Caudate nucleus (tissue), 63 donors: ENCODE measurements at places on chromosomes 16 and 17.

- no peak for DNase-seq
Measured at GRCh38 chr17:72318131-72318530, 197.3 kb downstream of the SOX9 start.

DNA sequence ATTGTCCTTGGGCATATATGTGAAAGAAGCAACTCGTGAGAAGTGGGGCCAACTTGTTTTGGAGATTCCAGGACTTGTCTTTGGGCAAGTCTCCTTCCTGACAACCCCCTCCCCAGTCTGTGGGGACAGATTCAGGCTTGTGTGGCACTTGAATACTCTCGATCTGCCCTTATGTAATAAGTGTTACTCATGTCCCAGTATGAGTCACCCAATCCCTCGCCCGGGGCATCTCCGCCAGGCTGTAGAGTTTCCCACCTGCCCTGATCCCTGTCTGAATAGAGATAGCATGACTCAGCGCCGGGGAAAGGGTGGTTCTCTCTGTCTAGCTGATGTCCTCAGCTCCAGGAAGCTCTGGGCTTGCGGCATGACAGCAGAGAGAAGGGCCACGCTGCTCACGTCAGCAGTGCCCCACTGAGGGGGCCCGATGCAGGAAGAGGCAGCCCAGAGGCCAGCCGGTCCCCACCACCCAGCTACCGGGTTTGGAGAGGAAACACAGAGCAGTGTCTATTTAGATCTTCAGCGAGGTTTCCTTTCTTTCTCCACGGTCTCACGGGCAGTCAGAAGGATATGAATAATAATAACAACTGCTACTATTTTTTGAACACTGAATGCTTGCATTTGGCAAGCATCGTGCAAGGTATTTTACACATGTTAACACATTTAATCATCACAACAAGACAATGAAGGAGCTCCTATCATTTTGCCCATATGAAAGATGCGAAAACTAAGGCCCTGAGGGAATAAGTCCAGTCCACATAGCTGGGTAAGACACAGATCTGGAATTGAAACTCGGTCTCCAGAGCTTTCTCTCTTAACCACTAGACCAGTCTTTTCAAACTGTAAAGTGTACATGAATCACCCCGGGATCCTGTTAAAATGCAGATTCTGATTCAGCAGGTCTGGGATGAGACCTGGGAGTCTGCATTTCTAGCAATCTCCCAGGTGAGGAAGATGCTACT lies 426.7 kb upstream of the MAF start:
- DNase-seq, result no peak

- DNase-seq, result no peak
Measured at GRCh38 chr17:83103200-83103942, 24.0 kb downstream of the METRNL start.

GRCh38 chr17:82494236-82495055 lies 25.1 kb upstream of the FOXK2 start:
- DNase-seq, result peak; percentile 74

DNA sequence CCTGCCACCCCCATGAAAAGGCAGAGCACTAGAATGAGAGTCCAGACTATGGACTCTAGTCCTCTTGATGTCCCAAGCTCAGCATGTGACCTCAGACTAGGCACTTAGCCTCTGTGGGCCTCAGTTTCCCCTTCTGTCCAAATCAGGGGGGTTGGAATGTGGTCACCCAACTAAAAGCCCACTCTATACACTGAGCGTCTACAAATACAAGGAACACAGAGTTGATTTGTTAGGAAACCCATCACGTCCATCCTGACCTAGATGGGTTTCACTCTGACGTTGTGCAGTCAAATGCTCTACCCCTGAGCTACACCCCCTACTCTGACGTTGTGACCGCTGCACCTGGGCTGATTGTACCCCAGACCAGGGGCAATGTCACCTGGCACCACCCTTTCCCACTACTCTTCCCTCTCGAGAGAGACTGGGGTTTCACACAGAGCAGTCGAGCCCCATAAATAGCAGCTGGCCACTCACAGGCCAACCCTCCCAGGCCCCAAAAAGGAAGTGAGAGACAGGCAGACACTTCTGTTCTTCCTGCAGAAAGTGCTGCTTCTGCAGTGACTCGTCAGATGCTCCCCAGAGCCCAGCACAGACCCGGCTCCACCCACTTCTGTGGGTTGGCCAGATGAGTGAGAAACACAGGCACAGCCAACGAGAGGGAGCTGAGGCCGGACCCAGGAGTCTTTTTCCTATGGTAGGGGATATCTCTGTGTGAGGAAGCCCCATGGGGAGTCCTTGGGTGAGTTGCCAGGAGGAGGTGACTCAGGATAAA lies 16.1 kb upstream of the TNFRSF13B start:
- DNase-seq, result peak; percentile 59

DNA sequence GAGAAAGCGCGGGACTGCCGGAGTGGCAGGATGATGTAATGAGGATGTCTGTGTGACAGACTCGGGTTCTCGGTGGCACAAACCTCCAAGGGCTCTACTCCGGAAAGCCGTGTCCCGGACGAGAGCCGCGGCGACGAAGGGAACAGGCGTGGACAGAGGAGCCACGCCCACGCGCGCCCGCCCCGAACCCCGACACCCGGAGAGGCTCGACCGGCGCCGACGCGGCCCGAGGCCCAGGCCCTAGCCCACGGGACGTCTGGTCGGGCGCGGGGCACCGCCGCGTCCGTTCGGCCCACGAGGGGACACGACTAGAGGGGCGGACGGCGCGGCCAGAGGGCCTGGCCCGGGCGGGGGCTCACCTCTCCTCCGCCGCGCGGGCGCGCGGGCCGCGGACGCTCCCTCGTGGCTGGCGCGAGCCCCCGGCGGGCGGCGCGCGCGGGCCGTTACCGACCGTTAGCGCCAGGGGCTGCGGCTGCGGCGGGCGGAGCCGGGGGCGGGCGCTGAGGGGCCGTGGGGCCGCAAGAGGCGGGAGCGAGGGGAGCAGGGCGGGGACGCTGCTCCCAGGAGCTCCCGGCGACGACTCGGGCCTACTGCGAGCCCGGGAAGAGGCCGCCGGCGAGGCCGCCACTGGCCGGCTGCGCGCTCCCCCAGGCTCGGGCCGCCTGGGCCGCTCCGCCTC lies 2.1 kb upstream of the IRX5 start:
- DNase-seq, result no peak

DNA sequence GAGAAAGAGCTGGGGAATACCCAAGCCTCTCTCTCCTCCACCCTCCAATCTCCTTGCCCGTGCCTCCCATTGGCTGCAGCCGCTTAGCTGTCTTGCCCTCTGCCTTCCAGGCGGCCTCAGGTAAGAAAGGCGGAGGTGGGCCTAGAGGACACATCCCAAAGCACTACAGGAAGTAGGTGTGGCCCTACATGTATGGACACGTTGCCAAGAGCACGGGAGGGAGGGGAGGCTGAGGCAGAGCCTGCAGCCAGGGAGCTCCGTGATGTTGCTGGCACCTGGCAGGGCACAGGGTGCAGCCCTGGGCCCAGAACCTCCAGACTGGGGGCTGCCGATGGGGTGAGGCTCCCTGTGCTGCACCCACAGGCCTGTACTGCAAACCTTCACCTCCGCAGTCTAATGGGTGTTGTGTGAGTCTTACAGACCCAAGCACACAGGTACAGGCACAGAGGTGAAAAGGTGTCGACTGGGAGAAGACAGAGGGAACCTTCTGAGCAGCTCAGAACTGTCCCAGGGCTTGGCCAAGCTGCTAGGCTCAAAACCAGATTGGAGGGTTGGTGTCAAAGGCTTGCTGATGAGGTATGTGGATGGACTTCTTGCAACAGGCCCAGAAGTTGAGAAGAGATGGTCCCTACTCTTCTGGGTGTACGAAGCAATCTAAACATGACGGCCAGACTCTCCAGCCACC lies 23.5 kb upstream of the FOXK2 start:
- no peak for DNase-seq

DNA sequence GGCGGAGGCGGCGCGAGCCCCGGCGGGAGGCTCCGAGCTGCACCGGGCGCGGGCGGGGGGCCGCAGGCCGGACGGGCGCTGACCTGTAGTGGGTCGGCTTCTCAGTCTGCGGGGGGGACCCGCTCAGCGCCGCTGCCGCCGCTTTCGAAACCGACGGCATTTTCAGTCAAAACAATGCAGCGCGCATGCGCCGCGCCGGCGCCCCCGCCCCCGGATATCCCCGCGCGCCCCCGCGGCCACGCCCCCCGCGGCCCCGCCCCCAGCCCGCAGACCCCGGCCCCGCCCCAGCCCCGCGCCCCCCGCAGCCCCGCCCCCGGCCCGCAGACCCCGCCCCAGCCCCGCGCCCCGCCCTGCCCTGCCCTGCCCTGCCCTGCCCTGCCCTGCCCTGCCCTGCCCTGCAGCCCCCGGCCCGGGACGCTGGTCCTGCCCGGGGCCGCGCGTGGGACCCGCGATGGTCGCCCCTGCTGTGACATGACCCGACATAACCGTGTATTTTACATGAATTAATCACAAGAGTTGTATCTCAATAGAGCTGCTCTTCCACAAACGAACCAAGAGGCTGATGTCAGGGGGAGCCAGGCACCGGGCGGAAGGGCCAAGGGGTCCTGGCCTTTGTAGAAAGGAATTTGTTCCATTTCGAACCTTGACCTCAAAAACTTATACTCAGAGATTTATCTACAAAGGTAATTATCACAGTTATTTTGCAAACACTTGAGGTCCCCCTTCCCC lies at the start of gene UNKL:
UNKL (minus strand) TSS at position 173 of the 729 bp plus-strand sequence; CDS start at position 160, 13 bp downstream.
- peak; percentile 38 for DNase-seq

DNA sequence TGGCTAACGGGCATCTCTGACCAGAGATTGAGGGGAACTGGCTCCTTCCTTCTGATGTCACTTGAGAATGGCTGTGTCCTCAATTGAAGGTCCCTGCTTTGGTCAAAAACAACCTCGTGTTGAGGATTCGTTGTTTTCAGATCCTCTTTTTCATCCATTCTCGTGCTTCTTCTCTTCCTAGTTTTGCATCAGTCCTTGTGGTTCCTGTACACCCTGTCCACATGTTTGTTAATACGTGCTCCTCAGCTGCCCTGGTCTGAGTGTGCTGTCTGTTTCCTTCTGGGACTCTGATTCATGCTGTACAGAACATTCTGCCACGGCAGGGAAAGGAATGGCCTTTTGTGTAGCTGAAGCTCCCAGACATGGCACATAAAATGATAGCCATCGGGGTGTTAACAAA lies 863.2 kb upstream of the GOT2 start:
- DNase-seq, result no peak

- DNase-seq, result no peak
Measured at GRCh38 chr16:57692636-57693035, 2.0 kb upstream of the DRC7 start.

GRCh38 chr16:66342294-66342900 lies 24.1 kb upstream of the CDH5 start:
- no peak for DNase-seq

DNA sequence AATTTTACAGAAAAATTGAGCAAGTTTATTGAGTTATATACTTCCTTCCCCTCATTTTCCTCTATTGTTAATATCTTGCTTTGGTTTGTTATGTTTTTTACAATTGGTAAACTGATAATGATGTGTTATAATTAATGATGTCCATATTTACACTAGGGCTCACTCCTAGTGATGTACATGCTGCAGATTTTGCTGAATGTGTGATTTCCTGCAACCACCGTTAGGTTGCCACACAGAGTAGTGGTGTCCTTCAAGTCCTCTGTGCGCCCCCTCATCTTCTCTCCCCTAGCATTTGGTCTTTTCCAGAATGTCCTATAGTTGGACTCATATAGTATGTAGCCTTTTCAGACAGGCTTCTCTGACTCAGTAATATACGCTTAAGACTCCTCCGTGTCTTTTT lies 167.5 kb downstream of the RPTOR start:
- DNase-seq, result no peak

DNA sequence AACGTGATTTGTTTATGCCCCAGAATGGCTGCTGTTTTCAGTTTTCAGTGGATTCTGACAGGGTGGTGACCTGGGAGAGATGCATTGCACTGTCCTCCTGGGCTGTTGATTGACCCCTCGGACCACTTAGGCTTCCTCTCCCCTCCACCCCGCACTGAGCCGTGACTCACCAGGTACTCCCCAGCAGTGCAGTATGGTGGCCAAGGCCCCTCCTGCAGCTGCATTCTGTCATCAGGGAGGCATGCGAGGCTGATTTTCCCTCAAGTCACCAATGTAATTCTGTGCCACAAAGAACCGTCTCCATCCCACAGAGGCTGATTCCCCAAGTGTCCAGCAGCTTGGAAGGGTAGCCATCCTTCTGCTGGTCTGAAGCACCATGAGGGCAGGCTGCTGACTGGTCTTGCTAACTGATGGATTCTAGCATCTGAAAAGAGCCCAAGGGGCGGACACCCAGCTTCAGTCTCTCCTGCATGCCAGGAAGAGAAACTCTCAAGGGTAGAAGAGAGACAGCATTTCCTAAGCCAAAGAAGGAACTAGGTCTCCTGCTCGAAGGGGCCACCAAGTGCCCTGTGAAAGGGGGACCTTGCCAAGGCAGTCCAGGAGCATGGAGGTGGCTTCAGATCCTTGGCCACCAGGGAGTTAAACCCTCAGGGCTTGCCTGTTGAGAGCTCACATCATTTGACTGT lies 148.1 kb downstream of the SOCS1 start:
- no peak for DNase-seq

GRCh38 chr17:42819939-42820535 lies 4.0 kb downstream of the BECN1 start:
- DNase-seq, result no peak

DNA sequence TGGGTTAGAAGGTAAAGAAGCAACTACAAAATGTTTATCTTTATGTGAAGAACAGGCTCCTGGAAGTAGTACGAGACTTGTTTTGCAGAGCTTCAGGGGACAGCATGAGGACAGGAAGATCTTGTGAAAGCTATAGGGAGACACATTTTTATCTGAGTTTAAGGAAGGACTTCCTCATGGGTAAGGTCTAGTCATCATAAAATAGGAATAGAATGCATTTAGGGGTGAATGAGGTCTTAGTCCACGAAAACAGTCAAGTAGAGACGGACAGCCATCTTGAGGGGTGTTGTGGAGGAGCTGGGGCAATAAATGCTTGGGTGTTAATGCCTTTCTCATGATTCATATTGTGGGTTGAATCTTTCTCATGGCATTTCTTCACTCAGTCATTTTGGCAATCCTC lies 24.3 kb downstream of the KCNJ16 start:
- no peak for DNase-seq
